ENCODE measurements at places on chromosomes 3 and 15.

DNA sequence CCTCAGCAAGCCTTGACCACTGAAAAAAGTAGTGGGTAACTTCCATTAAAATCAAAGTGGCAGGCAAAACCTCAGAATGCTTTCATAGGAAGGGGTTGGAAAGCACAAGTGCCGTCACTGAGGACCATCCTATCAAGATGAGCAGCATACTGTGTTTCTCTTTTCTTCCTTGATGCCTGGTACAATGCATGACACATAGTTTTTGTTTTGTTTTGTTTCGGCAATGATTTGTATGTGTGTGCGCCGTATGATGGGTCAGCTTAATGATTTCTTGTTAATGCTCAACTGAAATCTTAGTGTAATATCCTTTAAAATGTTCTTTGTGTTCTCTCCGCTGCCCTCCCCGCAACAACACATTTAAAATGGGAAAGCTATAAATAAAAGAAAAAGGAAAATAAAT lies 476.4 kb upstream of the KCNMB2 start:
- DNase-seq, result no peak

GRCh38 chr15:32853592-32853991 lies 135.8 kb downstream of the GREM1 start:
- DNase-seq, result no peak

- DNase-seq, result peak; percentile 27
Measured at GRCh38 chr15:52005748-52006701, 13.0 kb upstream of the MAPK6 start.

GRCh38 chr15:36156879-36157427 lies 422.5 kb upstream of the CDIN1 start:
- DNase-seq, result no peak

DNA sequence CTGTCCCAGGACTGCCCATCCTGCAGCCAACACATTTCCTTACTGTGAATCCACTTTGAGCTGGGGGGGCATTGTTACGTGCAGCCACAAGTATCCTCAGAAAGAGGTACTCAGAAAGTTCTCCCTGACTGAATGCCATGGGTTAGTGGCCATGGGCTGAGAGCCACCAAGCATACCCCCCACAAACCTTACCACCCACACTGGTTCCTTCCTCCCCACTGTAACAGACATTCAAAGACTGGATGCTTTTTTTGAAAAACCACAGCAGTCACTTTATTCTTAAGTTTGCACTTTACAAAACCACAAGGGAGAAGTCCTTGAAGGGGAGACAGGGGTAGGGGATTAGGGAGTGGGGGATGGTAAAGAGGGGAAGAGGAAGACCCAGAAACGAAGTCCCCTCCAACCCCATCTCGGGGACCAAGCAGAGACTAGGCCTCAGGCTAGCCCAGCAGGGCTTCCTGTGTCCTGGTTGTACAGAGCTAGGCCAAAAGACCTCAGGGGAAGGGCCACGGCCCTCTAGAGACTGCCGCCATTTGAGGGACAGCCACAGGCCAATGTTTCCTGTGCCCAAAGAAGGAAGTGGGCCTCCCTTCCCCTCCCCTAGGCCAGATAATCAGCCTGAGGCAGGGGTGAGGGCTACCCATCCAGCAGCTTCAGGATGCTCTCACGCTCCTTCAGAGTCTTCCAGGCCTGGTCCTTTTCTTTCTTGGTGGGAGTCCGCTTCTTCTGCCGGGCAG lies 10.1 kb upstream of the CAMK1 start:
- DNase-seq, result peak; percentile 81

DNA sequence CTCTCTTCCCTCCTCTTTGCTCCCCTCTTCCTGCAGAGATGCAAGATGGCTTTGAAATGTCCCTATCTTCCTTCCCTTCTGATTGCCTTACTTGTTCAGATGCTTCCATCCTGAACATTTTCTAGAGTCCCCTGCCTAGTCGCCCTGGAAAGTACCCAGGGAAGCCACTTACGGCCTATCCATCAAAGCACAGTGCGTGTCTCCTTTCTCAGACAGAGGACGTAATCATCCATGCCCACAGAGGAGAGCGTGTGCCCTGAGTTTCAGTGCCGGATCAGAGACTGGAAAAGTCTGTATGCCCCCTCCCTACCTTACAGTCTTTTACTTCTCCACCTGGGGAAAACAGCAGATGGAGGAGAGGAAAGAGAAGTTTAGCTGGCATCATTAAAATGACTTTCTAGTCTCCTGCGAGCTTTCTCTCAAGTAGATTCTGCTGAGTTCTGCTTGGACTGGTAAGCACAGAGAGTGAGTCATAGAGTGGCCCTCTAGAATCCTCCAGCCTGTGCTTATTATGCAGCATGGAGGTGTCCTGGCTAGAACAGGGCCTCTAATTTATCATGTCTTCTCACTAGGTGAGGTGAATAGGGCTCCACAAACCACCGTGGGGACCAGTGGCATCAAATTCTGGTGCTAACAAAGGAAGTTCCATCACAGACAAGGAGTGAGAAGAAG lies 114.6 kb downstream of the SLCO3A1 start:
- no peak for DNase-seq

DNA sequence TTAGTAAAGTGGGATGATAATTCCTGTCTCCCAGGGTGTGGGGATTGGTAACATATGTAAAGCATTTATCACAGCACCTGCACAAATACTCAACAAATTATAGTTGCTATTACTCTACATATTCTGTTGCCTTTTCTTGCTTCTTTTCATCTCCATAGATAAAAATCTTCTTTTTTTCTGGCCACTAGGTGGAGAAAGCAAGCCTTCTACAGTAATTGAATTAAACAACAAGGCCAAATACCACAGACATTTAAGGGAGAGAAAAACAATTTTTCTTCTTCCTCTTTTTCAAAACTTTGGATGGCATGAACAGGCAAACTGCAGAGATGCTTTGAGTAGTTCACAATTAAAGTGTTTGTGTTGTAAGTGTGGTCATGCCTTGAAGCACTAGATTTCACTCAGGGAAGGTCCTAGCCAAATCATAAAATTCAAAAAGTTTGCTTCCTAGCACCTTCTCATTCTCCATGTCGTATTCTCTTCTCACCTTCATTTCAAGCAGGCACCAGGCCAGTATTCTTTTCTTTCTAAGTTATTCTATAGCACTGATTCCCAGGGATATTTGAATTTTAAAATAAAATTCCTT lies 493.4 kb upstream of the TGFBR2 start:
- no peak for DNase-seq

DNA sequence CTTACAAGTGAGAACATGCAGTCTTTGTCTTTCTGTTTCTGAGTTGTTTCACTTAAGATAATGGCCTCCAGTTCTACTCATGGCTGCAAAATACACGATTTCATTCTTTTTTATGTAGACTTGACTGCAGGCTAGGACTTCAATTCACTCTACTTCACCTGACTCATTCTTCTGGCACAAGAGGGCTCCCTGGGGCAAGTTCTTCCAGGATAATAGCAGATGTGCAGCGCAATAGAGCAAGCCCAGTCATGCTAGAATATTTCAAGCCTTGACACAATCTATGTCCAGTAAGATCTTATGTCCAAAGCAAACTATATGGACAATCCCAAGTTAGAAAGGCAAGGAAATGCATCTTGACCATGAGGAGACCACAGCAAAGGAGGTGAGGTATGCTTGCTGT lies 211.7 kb upstream of the GADL1 start:
- no peak for DNase-seq

DNA sequence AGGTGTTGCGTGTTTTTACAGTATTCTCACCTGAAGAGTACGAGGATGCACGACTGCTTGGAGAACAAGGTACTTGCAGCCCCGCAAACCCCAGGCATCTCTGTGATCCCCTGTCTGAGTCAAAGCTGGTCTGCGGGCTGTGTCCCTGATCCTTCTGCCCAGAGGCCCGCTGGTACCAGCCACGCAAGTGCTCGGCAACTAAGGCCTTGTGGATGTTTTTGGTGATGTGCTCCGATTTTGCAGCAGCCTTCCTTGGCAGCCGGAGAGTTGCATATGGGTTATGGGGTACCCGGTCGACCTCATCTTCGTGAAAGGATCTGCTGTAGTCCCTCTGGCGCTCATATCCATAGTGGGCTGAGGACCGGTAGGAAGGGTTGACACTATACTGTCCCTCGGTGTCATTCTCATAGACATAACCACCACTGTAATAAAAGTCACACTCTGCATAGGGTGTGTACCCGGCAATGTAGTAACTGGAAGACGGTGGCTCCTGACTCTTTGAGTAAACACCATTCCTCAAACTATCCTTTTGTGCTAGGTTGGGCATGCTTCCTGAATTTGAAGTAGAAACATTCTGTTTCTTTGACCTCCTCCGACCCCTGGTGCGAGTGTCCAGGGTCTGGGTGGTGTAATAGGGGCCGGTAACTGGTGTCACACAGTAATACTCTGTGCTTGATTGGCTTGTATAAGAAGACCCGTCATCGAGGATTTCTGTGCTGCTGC lies 58.6 kb upstream of the LMOD3 start:
- no peak for DNase-seq

DNA sequence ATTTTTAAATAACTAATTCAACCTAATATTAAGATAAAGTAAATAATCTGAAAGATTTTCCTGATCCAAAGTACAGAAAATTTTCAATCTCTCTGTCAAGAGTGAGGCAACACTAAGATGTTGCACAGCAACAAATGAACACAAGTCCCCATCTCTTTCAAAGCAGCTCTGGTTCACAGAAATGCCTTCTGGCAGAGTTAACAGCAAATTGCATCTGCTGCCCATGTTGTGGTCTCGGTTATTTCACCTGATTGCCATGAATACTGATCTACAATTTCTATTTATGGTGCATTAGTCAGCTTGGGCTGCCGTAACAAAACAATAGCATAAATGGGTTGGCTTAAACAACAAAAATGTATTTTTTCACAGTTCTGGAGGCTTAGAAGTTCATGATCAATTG lies 167.3 kb downstream of the BCHE start:
- DNase-seq, result no peak

DNA sequence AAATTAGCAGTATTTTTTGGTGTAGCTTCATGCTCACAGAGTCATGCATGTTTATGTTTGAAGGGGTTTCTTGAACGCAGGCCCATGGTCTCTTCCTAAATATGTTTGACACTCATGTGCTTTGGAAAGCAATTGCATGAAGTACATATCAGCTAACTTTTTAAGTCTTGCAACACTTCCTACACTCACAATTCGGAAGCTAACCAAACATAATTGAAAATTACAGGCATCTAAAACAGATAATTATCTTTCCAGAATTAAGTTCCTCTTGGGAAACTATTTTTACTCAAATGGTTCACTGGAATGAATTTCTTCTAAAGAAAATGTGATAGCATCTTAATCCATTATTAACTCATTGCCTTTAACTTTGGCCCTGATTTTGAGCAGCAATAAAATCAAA lies 438.9 kb downstream of the RAP2B start:
- no peak for DNase-seq

GRCh38 chr15:60972866-60973265 lies 256.2 kb downstream of the RORA start:
- no peak for DNase-seq

DNA sequence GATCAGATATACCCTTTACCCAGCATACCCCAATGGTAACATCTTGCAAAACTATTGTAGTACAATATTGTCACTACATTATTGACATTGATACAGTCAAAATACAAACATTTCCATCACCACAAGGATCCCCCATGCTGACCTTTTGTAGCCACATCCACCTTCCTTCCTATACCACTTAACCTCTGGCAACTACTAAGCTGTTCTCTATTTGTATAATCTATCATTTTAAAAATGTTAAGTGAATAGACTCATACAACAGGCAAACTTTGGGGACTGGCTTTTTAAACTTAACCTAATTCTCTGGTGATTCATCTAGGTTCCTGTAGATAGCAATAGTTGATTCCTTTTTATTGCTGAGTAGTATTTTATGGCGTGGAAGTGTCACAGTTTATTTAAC lies 29.6 kb upstream of the IFT57 start:
- no peak for DNase-seq

DNA sequence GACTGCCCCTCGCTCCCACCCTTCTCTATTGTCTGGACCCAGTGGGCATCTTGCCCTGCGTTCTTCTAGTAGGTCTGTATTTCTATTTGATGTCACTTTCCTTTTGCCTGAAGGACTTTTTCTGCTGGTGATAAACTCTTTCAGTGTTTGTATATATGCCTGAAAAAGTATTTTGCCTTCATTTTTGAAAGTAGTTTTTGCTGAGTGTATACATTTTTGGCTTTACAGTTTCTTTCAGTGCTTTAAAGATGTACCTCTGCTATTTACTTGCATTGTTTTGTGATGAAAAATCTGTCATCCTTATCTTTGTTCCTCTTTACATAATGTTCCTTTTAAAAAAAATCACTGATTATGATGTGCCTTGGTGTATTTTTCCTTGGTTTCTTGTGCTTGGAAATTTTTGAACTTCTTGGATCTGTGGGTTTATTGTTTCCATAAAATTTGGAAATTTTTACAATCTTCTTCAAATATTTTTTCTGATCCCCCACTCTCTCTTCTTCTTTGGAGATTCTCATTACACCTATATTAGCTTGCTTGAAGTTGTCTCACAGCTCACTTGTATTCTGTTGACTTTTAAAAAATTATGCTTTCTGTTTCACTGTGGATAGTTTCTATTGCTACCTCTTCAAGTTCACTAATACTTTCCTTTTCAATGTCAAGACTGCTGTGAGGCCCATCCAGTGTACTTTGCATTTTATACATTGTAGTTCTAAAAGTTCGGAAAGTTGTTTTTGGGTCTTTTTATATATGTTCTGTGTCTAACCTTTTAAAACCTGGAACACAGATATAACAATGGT lies 67.8 kb downstream of the RGMA start:
- DNase-seq, result no peak

GRCh38 chr3:187740421-187741399 lies 4.6 kb downstream of the BCL6 start:
- DNase-seq, result peak; percentile 58

DNA sequence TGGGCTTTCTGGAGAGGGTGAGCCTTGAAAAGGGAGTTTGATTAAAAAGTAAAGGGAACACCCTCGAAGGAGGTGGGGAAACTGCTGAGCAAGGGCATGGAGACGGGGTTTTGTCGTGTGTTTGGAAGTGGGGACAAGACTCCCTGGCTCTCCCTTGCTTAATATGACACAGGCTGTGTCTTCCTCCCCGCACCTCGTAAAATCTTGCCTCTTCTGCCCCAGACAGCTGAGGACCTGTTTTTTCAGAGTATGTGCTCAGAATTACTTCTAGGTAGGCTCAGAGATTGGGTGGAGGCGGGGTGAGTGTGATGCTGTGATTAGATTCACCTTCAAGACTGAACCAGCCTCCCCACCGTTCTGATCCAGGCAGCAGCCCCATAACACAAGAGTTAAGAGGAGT lies 244.4 kb upstream of the TLE3 start:
- DNase-seq, result no peak

- DNase-seq, result no peak
Measured at GRCh38 chr3:189513281-189514117, 117.7 kb upstream of the TP63 start.

GRCh38 chr3:115685097-115685496 lies 61.8 kb downstream of the GAP43 start:
- DNase-seq, result no peak

DNA sequence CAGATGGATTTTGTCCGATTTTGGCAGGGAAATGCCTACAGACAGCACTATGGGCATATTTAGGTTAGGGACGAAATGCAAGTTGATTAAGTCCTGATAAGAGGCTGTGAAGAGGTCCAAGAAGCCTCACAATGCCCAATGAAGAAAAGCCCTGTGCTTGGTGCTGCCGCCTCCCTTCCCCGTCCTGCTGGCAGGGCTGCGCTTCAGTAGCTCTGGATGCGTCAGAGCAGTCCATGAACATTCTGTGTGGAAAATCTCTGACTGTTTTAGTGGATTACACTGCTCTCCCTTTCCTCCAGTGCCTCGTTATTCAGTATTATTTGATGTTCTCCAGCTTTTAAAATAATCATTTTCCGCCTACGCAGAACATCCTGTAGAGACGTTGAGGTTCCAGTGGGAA lies 39.6 kb downstream of the MLH1 start:
- DNase-seq, result no peak

Data from stimulated activated naive B cell treated with anti-CD40 and anti-IgM and Interleukin-4, amounts not matched to agents 10 μg/mL and 1 μg/mL and 100 μg/mL, for 72 hours (primary cell).